Smooth muscle cell of the umbilical artery (primary cell): ENCODE measurements at places on chromosomes 5 and 9. TPM values are rescaled to one million over a fixed set of nuclear protein-coding genes. Genes with fewer than 3 reads are reported as not detected.

MSX2 gene
- 0.28 and 1.5 TPM in 2 replicates for total RNA-seq

PCDHA4 gene
- 0.32 and 0.89 TPM in 2 replicates for total RNA-seq

PPIP5K2 gene
- 46.9 and 60.2 TPM in 2 replicates for total RNA-seq

IL3 gene
- total RNA-seq: not detected in 2 replicates

MORN5 gene
- not detected in 2 replicates for total RNA-seq

TNFSF15 gene
- 0.32 and 3.0 TPM in 2 replicates for total RNA-seq

ADAMTS2 gene
- total RNA-seq: 113 and 161 TPM in 2 replicates

ZBED3 gene
- 1.3 and 1.5 TPM in 2 replicates for total RNA-seq
